ENCODE measurements at places on chromosomes 7 and 10.
A peak's percentile ranks its signal among the peaks of the same experiment; 100 is the strongest.

GRCh38 chr7:44184206-44184872, 4.9 kb downstream of the GCK start:
- DNase-seq: peak; percentile 77

- DNase-seq: no peak
Observed at GRCh38 chr10:27345455-27345920, 104.9 kb upstream of the ACBD5 start.

GRCh38 chr7:47884675-47885074, 63.6 kb downstream of the PKD1L1 start:
- no peak for DNase-seq

DNA sequence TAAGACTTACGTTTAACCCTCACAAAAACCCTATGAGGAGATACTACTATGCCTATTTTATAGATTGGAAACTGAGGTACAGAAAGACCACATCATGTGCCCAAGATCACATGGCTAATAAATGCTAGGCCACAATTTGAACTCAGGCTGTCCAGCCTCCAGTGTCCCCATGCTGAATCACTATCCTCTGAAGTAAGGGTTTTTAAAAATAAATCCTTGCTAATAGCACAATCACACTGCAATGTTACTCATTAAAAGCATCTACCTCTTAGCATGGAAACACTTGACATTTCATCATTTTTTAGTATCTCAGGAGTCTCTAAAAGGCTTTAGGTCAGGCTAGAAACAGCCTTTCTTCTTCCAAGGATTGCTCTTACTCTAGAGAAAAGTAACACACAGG, 50.0 kb upstream of the PPP1R3C start:
- no peak for DNase-seq

Data from HS-5 (cell line).